ENCODE measurements at places on chromosomes 6 and 20.
A peak's percentile ranks its signal among the peaks of the same experiment; 100 is the strongest.

DNA sequence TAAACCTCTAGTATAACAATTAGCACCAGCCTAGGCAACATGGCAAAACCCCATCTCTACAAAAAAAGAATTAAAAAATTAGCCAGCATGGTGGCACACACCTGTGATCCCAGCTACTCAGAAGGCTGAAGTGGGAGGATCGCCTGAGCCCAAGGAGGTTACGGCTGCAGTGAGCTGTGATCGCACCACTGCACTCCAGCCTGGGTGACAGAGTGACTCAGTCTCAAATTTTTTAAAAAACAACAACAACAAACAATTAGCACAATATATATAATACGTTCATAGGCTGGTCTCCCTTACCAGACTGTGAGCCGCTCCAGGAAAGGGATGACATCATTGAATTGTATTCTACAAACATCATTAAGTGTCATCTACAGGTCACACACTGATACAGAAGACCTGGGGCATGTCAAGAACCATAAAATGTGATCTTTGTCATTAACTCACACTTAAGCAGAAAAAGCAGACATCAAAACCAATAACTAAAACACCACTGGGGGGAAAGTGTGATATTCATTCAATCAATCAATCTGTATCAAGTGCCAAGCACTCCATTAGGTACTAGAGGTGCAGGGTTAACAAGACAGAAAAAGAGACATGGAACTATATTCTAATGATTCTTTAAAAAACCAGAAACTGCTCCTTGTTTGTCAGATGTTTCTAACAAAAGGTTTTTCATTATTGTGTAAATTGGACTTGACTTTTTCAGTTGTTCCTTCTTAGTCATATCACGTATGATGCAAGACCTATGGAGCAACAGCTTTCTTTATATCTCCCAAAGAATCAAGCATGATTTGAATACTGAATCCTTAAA lies 17.8 kb downstream of the MAP3K5 start:
- DNase-seq, result no peak

DNA sequence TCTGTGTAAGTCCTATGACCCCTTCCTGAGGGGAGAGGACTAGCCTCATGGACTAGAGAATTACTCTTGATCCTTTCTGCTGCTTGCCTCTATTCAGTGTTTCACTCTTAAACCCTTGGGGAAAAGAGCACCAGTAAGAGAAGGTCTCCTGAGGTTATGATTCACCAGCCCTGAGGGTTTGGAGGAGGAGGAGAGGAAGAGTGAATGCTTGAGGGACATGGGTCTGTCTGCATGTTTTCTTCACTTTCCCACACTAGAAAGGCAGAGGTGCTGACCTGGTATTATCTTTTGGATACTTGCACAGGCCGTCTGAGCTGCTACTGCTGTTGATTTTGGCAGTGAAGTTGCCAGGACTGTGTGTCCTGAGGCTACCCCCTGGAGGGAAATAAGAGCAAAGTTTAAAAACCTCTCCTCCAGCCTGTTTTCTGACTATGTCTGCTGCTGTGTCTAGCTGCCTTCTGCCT lies 78.3 kb downstream of the CD109 start:
- DNase-seq, result no peak

DNA sequence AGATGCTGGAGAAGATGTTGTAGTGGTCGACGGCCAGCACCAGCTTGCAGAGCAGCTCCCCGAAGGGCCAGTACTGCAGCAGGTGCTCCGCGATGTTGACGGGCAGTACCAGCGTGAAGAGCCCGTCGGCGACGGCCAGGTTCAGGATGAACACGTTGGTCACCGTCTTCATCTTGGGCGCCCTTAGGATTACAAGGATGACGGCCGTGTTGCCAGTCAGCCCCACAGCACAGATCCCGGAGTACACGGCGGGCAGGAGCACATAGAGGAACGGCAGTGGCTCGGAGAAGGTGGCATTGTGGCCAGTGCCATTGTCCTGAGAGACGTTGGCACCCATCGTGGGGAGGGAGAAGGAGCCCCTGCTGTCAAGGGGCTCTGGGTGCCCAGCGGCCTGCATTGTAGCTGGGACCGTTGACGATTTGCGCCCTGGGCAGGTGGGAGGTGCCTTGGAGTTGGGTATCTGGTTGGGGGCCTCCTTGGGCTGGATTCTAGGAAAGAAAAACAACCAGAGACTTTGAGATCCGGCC lies 867 bp downstream of the NPBWR2 start:
- DNase-seq, result no peak

GRCh38 chr6:123812621-123813020 lies 9.0 kb downstream of the NKAIN2 start:
- no peak for DNase-seq

GRCh38 chr6:148674306-148674705 lies 72.5 kb upstream of the UST start:
- no peak for DNase-seq

DNA sequence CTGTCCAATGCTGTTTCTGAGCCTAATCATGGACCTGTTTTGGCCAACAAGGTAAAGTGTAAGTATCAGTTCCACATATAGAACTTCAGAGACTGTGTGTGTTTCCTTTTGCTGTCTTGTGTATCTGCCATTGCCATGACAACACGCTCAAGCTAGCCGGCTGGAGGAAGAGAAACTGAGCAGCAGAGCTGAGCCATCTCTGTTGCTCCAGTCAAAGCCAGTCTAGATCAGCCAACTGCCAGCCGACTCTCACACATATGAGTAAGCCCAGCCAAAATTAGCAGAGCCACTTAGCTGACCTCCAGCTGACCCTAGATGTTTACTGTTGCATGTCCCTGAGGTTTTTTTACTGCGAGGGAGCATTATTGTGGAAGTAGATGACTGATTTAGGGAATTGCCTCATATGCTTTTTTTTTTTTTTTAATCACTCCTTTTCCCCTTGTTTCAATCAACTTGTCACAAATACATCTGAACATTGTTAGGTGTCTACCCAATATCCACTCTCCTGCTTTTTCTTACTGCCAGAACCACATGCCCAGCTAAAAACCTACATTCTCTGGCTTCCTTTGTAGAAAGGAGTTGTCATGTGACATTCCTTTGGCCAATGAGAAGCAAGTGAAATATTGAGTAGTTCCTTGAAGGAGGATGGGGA lies 304.3 kb upstream of the SUPT3H start:
- no peak for DNase-seq

DNA sequence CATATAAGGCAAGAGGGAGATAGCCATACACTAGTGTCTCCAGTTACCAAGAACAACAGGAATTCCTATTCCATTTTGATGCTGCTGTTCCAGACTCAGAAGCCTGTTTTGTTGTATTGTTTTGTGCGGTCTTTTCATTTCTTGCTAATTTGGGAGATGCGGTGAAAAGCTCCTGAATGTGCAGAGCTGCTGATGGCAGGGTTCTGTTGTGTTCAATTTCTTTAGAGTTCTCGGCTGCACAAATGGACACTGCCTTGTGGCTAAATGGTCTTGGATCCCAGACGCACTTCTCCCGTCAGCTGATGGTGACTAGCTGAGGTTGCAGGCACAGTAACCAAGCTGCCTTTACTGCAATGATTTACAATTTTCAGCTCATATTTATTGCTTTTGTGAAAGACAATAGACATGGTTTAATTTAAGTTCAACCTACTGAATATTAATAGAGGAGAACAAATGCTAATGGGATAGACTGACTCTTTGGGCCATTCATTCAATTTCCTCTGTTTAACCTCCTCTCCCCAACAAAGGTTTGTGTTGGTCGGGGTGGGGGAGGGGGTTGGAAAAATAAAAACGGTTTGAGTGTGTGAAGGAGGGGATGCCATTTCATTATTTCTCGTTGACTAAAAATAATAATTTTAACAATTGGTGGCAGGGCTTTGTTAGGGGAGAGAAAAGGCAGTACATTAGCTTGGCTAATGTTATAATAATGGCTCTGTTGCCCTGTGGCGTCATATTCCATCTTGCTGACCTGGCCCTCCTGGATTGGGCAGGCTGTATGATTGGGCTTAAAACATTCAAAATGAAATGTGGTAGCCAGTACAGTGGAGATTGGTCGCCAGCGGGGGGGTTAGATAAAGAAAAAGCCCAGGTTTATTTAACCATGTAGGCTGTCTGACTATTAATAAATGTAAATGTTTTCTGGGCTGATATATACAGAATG lies 159.5 kb downstream of the JARID2 start:
- no peak for DNase-seq

- DNase-seq, result no peak
Observed at GRCh38 chr6:169022079-169022478, 231.6 kb downstream of the THBS2 start.

- no peak for DNase-seq
Observed at GRCh38 chr6:138371452-138371711, 6.3 kb upstream of the SMIM28 start.

GRCh38 chr20:8228315-8228714 lies 96.2 kb downstream of the PLCB1 start:
- no peak for DNase-seq

DNA sequence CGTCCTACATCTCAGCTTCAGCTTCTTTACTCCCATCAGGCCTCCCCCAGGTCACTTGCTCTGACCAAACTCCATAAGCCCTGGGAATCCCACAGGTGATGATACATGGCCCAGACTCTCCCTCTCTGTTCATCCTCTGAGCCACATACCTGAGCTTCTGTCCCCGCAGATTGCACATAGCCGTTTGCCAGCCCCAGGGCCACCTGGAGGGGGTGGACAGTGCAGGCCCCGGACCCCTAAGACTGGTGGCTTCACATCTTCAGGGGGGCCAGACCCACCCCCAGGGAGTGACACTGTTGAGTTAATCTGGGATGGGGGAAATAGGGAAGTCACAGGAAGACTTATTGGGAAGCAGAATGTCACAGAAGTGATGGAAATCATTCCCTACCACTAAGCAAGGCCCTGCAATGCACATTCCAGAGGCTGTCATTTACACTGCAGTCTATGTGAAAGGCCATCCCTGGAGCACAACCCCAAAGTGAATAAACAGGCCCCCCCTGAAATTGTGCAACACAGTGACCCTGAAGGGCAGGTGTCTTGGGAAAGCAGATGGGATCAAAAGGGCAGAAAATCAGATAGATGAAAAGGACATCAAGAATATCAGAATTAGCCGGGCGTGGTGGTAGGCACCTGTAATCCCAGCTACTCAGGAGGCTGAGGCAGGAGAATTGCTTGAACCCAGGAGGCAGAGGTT lies 2.2 kb downstream of the RXRB start:
- DNase-seq, result no peak

DNA sequence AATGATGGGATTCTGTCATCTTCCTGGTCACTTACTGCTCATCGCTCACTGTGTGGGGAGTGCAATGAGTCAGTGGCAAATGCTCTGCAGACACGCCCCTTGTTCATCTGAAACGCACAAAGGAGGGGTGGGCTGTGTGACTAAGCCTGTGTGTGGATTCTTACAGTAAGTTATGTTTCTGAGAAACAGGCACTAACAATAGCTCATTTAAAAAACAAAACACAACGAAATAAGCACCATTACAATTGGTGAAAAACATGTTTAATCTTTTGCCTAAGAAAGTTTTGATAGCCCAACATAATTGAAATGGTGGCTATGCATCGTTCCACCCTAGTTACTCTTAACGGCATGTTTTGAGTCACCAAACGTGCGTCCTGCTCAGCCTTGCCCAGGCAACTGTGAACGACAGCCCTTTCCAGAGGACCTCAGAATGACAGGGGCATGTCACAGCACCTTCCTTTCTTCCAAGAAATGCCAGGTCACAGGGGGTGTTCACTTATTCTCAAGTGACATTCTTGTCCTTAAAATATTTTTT lies 118.4 kb upstream of the SGK1 start:
- peak; percentile 27 for DNase-seq

GRCh38 chr20:58481481-58482021 lies 33.6 kb downstream of the APCDD1L start:
- DNase-seq, result peak; percentile 22

GRCh38 chr20:14777591-14777990 lies 440.2 kb upstream of the FLRT3 start:
- no peak for DNase-seq

DNA sequence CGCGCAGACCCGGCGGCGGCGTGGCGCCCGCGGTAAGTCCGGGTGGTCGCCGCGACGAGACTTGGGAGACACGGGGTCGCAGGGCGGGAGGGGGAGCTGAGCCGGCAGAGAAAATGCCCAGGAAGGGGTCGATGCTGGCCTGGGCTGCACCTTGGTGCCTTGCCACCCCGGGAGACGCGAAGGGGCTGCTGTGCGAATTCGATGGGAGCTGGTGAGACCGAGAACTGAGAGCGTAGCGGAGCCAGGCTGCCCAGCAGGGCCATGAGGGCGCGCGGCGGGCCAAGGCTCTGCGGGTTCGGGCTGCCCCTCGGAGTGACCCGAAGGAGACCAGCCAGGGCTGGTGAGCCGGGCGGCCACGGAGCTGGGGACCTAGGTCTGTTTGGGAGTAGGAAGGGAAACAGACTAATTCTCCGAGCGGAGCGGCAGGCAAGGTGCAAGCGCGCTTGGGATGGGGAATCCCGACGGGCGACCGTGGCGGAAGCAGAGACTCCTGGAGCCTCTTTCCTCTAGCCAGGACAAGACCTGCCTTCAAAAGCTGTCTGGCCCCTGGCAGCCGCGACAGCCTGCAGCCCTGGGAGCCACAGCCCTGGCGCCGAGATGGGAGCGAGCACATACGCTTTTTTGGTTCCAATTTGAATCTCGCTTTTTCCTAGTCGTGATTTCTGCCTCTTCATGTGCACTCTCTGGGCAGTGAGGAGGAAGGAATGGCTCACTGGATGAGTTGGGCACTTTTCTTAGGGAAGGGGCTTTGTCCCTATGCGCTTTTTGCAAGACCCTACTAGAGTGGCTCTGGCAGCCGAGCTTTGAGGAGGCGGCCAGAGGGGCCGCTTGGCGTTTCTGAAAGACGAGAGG lies 691 bp downstream of the SYNDIG1 start:
- no peak for DNase-seq

DNA sequence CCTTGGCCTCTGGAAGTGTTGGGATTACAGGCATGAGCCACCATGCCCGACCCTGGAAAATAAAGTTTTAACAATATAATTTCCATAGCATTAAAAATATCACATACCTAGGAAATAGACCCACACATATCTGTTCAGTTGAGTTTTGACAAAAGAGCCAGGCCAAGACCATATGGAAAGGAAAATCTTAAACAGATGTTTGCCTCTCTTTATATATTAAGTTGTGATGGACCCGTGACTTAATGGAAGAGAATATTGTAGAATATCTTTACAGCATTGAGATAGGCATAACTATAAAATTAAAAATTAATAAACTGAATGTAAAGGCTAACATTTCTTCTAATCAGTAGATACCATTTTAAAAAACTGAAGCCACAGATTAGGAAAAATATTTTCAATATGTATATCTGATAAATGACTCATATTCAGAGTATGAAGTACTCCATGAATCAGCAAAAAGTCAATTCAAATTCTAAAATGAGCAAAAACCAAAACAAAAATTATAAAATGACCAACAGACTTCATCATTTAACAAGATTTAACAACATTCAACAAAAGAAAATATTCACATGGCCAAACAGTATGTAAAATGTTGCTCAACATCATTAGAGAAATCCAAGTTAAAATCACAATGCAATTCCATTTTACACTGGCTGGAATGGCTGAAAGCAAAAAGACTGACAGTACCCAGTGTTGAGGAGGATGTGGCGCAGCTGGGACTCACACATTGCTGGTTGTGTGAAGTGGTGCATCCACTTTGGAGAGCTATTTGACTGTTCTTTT lies 43.3 kb downstream of the GTF2H5 start:
- no peak for DNase-seq

GRCh38 chr6:32868257-32868788 lies 14.3 kb downstream of the PSMB9 start:
- DNase-seq, result peak; percentile 54

GRCh38 chr6:85642774-85643536 lies at the start of gene SYNCRIP:
Gene SYNCRIP, minus strand, starts transcription at chr6:85642886. Its CDS starts 1,447 bp downstream, at chr6:85641439.
- DNase-seq, result peak; percentile 97

GRCh38 chr20:45073221-45073620 lies 27.7 kb downstream of the KCNS1 start:
- no peak for DNase-seq

- DNase-seq, result no peak
Observed at GRCh38 chr20:5877128-5877527, 73.2 kb downstream of the TRMT6 start.
